ENCODE measurements at places on chromosomes 5 and 9.

GRCh38 chr5:1161833-1162229 lies 39.6 kb upstream of the SLC6A19 start:
- DNase-seq: peak; percentile 67

- no peak for DNase-seq
Measured at GRCh38 chr5:92908952-92909601, 671.9 kb downstream of the NR2F1-AS1 start.

GRCh38 chr9:121135642-121136041 lies 60.9 kb downstream of the CNTRL start:
- no peak for DNase-seq

DNA sequence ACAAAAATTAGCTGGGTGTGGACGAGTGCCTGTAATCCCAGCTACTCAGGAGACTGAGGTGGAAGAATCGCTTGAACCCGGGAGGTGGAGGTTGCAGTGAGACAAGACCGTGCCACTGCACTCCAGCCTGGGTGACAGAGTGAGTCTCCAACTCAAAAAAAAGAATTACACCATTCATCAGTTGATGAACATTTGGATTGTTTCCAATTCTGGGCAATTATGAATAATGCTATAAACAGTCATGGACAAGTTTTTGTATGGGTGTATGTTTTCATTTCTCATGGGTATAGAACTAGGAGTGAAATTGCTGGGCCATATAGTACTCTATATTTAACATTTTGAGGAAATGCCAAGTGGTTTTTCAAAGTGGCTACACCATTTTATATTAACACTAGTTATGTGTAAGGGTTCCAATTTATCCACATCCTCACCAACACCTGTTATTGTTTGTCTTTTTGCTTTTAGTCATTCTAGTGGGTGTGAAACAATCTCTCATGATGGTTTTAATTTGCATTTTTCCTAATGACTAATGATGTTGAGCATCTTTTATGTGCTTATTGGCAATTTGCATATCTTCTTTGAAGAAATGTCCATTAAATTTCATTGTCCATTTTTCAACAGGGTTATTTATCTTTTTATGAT lies 9.0 kb upstream of the CCDC125 start:
- no peak for DNase-seq

DNA sequence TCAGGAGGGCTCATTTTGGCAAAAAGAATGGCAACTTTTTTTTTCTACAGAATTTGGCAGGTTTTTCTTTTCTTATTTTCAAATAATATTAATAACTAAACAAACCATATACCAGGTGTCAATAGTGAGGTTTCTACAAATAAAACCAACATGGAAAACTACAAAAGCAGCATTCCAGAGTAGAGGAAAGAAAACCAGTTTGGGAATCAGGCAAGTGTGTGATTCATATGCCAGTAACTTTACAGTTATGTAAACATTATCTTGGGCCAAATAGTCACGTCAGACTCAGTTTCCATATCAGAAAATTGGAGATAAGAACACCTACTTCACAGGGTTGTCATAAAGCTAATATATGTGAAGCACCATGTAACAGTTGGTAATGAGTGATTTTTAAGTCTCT lies 51.7 kb downstream of the FBXW11 start:
- DNase-seq: no peak

- no peak for DNase-seq
Measured at GRCh38 chr5:151363673-151364072, 16.3 kb upstream of the SLC36A2 start.

DNA sequence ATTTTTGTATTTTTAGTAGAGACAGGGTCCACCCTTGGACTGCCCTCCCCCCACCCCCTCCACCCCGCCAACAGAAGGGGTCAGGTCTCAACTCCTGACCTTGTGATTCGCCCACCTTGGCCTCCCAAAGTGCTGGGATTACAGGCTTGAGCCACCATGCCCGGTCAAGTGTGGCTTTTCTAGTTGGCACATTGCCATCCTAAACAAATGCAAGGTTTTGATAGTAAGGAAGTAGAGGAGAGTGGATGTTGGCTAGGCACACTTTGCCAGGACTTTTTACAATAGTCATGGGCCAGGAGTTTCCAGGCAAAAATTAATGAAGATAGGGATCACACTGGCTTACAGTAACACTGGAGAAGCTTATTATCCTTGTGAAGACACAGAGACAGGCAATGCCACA lies 62.4 kb downstream of the GALNT12 start:
- DNase-seq: no peak

DNA sequence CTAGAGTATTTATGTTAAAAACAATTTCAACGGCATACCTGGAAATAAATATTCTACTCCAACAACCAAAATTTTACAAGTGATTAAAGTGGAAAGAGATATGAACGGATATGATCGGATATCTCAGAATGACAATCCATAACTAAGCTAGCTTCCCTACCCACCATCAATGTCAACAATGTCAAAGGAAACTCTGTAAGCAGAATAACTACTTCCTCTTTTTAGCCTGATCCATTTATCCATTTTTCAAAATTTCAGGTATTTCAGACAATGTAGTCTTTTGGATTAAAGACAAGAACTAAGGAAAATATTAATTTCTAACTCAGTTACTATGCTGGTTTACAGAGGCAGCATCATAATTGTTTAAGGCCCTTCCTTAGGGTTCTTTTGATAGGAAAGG lies 188.7 kb downstream of the DENND1A start:
- DNase-seq: no peak

DNA sequence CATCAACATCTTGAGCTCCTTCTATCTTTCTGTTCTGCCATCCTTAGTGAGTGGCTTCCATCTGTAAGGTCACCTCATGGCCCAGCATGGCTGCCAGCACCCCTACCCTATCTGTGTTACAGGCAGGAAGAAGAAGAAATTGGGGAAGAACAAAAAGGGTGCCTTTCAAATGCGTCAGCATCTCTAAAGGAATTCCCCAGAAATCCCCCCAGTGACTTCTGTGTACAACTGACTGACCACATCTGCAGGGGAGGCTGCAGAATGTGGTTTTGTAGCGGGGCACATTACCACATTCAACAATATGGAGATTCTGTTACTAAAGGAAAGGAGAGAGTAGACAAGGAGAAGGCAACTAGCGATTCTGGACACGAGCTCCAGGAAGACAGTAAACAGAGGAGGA lies 40.1 kb downstream of the ALG2 start:
- DNase-seq: no peak

GRCh38 chr5:95664204-95664786 lies 17.7 kb downstream of the RFESD start:
- no peak for DNase-seq

GRCh38 chr5:34582371-34582770 lies 73.8 kb upstream of the RAI14 start:
- no peak for DNase-seq

DNA sequence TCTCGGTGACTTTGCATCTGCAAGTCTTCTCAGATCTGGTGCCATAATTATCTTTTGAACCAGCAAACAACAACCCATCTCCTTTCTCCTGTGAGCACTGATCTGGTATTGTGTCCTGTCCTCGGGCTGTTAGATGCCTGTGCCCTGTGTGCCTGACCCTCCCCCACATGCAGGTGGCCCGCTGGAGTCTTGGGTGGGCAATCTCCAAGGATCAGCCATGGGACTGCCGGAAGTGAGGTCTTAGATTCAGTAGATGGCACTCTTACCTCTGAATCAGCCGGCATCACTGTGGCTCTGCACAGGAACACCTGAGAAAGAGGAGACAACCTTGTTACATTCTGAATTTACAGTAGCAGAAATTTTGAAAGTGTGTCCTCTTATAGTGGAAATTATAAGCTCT lies 172.4 kb downstream of the IRX2 start:
- DNase-seq: no peak

GRCh38 chr9:127307802-127308201 lies 43.2 kb downstream of the GARNL3 start:
- no peak for DNase-seq

DNA sequence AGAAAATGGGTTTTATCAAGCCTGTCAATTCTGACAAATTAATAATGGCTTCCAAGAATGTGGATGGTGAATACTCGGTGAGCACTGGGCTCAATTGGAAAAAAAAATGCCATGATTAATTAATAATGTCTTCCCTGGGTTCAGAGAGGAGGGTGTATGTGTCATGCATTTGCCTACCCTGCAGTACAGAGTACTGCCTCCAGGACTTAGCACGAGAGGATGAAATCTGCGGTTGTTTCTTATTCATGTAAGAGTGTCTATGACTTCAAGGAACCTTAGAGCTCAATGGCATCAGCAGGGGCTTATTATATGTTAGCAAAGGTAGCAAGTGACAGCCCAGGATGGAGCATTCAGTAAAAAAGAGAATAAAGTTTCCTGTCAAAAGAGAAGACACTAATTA lies 132.7 kb downstream of the GRIA1 start:
- DNase-seq: no peak

- DNase-seq: no peak
Measured at GRCh38 chr9:117403403-117403811, 11.4 kb downstream of the ASTN2 start.

GRCh38 chr5:10106285-10106684 lies 143.4 kb downstream of the ATPSCKMT start:
- DNase-seq: no peak

DNA sequence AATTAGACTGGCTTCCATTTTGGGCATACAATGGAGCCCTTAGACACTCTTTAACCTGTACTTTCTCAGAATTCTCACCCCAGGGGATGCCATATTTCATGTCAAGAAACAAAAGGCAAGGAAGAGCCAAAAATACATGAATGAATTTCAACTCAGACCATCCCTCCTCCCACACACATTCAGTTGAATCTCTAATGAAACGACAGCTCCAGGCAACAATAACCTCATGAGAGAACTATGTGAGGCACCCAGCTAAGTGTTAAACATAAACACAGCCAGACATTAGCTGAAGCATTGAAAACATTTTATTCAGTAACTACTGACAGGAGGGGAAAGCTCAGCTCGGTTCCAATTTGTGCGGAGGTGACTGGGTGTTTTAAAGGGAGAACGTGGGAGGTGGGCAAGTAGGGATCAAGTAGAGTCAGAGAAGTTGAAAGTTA lies 1359.1 kb upstream of the CDH9 start:
- DNase-seq: no peak

DNA sequence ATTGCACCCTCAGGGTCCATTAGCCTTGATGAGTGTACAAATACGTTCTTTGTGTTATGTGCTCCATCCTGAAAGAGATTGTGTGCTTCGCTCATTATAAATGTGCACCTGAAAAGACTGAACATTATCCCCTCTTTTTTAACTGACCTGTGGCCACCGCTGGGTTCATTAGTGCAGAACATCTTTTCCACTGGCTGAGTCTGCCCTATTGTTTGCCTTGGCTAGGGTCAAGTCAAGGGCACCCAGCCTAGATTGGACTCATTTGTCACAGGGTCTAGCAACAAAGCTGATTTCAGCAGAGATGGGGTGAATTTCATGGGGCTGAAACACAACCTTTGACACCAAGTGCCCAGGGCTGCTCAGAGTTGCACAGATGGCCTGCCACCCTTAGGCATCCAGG lies 764.1 kb upstream of the ARRDC3 start:
- DNase-seq: no peak

GRCh38 chr9:13628526-13628925 lies 349.0 kb upstream of the MPDZ start:
- DNase-seq: no peak

GRCh38 chr9:136799854-136800657 lies 3.9 kb downstream of the CCDC183 start:
- DNase-seq: no peak

GRCh38 chr9:93376411-93376810 lies 75.1 kb upstream of the FAM120A start:
- DNase-seq: no peak

- peak; percentile 68 for DNase-seq
Measured at GRCh38 chr9:120434532-120434931, 145.4 kb downstream of the CDK5RAP2 start.

DNA sequence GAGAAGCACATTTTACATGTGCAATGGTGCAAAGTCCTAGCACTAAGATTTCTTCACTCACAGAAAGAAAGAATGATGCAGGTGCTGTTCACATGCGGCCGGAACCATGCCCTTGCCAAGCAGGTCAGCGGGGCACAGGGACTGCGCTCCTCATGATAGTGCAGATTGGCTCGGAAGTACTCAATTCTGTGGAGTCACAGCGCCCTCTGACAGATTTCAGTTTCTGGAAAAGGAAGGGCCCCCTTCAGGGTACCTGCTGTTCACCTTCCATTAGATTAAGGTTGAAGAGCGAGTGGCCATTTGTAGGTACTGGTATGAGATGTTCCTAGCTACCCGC lies 75.7 kb downstream of the TMC1 start:
- no peak for DNase-seq

- DNase-seq: no peak
Measured at GRCh38 chr5:17367256-17367840, 130.7 kb upstream of the TAF11L2 start.

GRCh38 chr5:58921159-58921558 lies 338.3 kb downstream of the RAB3C start:
- DNase-seq: no peak
